ENCODE measurements at places on chromosomes 13 and 19.

DNA sequence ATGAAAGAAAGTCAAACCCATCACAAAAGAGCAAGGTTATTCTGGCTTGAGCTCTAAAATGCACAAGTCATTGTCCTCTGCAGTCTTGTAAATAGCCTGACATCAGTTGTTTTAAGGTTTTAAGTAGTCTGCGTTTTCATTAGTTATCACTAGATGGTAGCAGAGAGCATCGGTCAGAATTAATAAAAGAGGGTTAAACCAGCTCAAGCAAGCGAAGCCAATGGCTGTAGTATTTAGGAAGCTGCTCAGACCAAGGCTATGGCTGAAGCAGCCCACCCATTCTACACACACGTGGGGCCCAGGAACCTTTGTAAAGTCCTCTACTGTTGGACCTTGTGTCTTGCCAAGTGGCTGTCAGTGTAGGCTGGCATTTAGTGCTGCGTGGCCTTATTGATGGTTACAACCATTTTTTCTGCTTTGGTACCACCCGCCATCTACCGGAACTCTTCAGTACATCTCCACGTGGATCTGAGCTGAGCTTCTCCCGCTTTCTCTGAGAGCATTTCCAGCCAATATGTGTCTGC is 13.3 kb upstream of the ZNF57 start:
- DNase-seq = peak; percentile 78

GRCh38 chr19:50722201-50723013 is 757 bp upstream of the CLEC11A start:
- DNase-seq = peak; percentile 33

DNA sequence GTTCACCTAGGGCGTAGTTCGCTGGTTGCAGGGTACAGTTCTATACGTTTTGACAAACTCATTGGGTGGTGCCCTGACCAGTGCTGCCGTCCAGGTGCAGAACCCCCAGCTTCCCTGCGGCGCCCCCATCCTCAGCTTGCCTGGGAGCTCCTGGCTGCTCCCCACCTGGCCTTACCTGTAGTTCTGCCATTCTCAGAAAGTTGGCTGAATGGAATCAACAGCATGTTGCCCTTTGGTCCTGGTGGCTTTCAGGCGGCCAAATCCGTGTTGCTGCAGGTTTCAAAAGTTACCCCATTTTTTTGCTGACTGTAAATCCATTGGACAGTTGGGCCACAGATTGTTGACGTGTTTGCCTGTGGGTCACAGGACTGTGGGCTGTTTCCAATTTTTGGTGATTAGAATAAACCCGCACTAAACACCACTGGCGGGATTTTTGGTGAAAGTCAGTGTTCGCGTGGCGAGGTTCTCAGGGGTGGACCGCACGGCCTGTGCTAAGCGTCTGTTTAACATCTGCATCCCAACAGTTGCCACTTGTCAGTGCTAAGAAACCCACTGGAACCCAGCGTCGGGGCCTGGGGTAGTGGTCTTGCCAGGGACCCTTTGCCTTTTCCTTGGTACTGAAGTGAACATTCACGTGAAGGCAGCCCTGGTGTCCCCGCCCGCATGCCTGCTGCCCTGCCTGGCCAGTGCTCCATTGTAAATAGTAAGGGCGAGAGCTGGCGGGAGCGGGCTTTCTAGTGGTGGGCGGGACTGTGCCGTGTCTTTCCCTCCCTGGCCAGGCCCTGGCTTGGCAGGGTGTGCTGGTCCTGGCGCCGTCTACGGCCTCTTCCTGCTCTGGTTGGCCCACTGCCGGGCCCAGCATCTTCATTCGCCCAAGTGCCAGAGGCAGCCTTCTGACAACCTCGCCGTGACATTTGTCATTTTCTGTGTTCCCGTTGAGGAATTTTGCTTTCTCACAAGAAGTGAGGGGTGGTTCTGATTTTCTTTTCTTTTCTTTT is 3.3 kb downstream of the DOT1L start:
- DNase-seq = peak; percentile 78

- DNase-seq = peak; percentile 99
Measured at GRCh38 chr19:51986309-51987291, at the start of gene ZNF350. Gene ZNF350, minus strand, starts transcription at chr19:51986840. Its CDS starts 12,480 bp downstream, at chr19:51974360.

- DNase-seq = peak; percentile 51
Measured at GRCh38 chr13:30735025-30735871, at the start of gene ALOX5AP. Gene ALOX5AP, plus strand, starts transcription at chr13:30735543. Its CDS starts 63 bp downstream, at chr13:30735606.

DNA sequence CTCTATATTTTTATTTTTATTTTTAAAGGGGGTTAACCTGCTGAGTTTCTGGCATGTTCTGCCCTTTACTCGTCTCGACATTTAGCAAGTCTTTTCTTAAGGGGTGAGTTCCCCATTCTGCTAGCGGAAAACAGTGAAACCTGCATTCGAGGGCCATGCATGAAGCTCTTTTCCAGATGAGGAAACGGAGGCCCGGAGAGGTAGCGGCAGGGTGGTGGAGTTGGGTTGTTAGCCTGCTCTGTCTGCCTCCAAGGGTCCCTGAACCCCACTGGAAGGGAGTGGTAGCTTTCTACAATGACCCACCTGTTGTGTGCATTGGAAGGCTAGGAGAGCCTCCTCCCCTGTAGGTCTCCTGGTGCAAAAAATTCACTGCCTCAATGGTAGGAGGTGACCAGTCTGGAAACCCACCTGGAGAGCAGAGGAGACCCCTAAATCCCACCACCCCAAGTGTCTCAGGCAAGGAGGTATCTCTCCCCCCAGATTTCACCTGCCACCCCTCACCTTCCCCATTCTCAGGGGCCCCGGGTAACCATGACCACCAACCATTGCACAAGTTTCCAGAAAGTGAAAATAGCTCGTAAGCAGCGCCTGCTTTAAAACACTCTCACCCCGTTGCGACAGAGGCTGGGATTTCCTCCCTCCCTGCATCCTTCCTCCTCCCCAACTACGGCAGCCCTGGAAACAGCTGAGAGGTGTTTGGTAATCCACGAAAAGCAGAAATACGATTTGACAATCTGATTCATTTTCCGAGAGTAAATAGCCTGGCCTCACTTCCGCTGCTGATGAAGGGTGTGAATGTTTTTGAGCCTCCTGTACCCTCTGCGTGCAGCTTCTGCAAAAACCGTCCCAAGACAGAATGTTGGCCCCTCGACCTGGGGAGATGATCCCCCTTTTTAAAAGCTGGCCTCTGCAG is 3.5 kb downstream of the KLF2 start:
- DNase-seq = peak; percentile 92

GRCh38 chr19:30570194-30570593 is 198.0 kb downstream of the ZNF536 start:
- no peak for DNase-seq

DNA sequence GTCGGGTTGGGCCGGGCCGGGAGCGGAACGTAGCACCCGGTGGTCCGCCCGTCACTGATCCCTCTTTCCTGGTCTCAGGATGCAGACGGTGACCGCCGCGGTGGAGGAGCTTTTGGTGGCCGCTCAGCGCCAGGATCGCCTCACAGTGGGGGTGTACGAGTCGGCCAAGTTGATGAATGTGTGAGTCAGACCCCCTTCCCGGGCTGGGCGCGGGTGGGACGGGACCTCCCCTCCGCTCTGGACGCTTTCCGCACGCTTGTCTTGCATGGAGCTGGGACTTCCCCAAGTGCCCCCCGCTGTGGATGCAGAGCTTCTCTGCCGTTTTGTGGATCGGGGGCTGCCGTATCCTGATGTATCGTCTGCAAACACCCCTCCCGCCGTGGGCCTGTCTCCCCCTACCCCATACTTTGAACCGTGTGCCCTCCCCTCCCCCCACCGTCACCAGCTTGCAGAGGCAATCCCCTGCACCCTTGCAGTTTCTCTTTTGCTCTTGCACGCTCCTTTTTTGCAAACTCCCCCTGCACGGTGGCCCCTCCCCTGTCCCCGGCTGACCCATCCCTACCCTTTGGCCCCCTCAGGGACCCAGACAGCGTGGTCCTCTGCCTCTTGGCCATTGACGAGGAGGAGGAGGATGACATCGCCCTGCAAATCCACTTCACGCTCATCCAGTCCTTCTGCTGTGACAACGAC is 669 bp downstream of the GADD45B start:
- peak; percentile 53 for DNase-seq

- no peak for DNase-seq
Measured at GRCh38 chr19:39297931-39298634, 1.9 kb downstream of the IFNL1 start.

DNA sequence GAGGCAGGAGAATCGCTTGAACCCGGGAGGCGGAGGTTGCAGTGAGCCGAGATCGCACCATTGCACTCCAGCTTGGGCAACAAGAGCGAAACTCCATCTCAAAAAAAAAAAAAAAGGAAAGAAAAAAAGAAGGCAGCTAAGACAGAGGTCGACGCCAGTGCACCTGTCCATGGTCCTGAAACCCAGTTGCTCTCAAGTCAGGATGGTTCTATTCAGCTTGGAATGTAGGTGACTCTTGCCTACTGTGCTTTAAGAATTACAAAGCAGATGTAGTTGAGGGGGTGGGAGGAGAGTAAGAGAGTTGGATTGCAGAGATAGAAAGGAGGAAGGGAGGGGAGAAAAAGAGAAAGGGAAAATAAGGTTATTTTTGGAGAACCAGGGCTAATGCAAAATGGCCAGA is 18.7 kb downstream of the CACNG7 start:
- DNase-seq = peak; percentile 70

- no peak for DNase-seq
Measured at GRCh38 chr13:112907871-112908331, 61.1 kb upstream of the MCF2L start.

- DNase-seq = no peak
Measured at GRCh38 chr13:73593199-73593765, 534.5 kb downstream of the KLF5 start.
